ENCODE measurements at places on chromosomes 13 and 19.

DNA sequence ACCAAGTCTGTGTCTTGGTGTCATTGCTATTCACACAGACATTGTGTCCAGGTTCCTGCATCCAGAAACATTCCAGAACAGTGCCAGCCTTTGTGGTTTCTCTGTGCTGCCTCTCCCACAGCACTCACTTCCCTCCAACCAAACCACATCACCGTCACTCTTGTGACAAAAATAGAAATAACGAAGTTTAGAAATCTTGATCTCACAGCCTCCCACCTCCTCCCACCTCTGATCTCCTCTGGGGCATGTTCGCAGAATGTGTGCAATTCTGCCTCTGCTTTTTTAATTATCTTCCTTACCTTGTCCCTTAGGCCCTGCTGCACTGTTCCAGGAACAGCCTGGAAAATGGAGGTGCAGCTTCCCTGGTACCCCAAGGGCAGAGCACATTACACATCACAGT is 8.7 kb upstream of the SERPINE3 start:
- DNase-seq = no peak

GRCh38 chr13:49256841-49257240 is 9.1 kb downstream of the CDADC1 start:
- DNase-seq = no peak

GRCh38 chr13:106986033-106986484 is 418.1 kb upstream of the ARGLU1 start:
- no peak for DNase-seq

DNA sequence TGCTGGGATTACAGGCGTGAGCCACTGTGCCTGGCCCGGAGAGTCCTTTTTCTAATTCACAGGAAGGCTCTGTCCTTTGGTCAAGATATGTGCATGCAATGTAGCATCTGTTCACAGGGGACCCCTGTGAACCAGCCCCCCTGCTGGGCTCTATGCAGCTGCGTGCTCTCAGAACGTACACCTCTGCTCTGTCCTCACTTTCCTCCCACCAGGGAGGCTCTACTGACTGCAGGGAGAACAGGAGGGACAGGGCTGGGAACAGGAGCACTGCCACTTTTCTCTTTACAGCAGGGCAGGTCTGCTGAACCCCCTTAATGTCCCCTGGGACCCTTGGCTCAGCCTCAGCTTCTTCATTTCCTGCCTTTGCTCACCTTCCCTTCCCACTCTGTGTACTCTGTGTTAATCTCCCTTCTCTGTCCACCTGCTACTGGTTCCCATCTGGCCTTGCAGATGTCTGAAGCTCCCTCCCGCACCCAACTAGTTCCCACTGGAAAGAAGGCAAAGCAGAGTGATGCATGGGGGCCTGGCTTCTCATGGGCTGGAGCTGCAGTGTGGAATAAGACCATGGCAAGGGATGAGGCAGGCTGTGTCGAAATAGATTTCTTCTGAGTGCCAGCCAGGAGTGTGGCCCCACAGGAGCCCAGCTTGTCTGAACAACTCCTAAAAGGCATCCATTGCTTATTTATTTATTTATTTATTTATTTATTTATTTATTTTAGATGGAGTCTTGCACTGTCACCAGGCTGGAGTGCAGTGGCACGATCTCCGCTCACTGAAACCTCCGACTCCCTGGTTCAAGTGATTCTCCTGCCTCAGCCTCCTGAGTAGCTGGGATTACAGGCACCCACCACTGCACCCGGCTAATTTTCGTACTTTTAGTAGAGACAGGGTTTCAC is 7.2 kb downstream of the ADGRE2 start:
- DNase-seq = no peak

- no peak for DNase-seq
These were observed 34.2 kb upstream of the ZNF254 start for GRCh38 chr19:24052811-24053210.

Measured in stimulated activated CD8-positive, alpha-beta memory T cell treated with anti-CD3 and anti-CD28 coated beads, Interleukin-7, amount 100 ng/mL, for 4 hours (primary cell).